ENCODE measurements at places on chromosomes 2 and 18.

DNA sequence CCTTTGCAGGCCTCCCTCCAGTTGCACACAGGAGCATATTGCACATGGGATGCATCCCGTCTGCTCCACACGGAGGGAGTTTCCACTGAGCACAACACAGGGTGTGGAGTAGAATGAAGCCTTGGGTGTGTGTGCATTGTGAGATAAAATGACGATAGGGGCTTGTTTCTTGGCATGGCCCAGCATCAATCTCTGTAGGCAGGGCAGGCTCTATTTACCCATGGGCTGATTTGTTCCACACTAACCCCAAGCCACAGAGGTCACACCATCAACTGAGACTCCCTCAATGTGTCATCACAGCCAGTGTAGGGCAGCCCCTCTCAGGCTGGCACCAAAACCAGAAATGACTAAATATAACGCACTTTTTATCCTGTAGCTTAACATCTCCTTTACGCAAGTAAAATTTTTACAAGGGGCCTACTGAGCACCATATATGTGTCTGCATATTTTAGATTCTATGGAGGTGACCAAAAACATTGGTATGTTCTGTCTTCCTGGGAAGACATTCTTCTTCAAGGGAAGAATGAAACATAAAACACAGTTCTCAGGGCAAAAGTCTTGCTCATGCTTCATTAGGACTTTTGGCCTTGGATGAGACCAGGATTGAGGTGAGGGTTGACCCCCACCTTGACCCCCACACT, 2.7 kb upstream of the GKN1 start:
- DNase-seq: no peak

GRCh38 chr2:133841900-133842299, 273.6 kb upstream of the NCKAP5 start:
- DNase-seq: no peak

DNA sequence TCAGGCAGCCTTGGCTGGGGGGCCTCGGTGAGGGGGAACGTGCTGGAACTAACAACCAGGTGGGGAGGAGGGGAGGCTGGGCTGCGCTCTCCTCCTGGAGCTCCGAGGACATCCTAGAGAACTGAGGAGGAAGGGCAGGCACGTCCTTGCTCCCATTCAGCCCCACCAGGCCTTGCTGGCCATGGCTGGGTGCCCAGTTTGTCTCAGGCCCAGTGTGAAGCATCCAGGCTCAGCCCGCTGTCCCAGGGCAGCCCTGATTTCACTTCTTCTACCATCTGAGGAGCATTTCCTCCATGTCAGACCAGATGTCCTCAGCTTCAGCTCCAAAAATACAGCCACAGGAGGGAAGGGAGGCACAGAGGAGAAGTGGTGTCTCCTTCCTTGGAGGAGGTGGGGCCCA, 125.4 kb downstream of the CELF4 start:
- DNase-seq: no peak

DNA sequence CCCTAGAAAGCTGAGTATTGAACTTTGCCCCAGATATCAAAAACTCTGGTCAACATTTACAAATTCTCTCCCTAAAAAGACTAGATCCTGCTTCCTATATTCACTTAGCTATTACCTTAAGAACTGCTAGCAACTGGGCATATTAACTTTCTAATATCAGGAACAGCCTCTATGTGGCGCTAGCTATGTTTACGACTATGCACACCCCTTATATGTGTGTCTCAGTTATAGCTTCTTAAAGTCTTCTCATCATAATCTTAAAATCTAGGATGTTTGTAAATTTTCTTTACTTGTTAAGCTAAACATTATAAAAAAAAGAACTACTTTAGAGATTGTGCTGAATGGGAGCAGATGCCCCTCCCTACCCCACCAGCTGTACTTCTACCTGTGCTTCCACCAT, 1.7 kb upstream of the STAMBP start:
- DNase-seq: no peak

GRCh38 chr2:230721712-230722111, 9.1 kb downstream of the CAB39 start:
- peak; percentile 49 for DNase-seq

DNA sequence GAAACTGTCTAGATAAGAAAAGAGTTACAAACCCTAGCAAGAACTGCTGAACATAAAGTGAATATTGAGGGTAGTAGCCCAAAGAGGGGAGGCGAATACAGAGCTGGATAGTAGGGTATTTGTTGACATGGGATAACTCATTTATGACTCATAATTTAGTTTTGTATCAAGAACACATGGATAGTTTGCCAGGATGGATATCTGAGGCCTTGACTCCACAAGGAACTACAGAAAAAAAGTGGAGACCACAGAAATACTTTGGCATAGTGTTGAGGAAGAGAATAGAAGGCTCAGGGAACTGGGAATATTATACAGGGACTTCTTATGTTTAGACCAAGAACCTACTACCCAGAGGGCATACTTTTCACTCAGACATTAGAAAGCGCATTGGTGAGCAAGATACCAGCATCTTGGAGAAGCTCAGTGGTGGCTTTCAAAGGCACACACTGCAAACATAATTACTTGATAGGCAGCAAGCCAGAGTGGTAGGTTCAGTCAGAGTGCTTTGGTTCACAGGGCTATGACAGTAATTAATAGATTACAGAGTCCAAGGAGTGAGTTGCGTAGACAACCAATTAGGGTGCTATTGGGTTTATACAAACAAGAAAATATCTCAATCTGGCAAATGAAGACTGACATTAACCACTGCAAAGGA, 51.9 kb upstream of the ZBTB7C start:
- DNase-seq: no peak

- no peak for DNase-seq
Observed at GRCh38 chr2:40512256-40512655, 60.4 kb upstream of the SLC8A1 start.

DNA sequence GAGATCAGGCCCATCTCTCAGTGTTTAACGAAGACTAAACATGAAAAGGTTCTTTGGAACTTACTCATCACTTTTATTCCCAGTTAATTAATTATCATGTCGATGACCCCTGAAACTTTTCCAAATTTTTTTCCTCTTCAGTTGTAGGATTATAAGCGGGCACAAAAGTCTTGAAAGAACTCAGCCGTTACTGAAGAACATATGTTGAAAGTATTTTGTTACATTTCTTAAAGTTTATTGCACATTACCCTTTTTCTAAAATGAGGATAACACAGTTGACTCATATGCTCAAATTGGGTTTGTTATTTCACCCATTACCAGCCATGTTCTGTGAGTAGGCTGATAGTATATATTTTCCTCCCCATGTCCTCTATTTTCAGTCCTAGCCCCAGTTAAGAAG, 75.9 kb upstream of the COL3A1 start:
- no peak for DNase-seq

GRCh38 chr2:70888366-70888922, 47.3 kb upstream of the ATP6V1B1 start:
- DNase-seq: no peak

All from CD4-positive, alpha-beta T cell treated with Interleukin-4 for 4 hours (primary cell).